Activated CD4-positive, alpha-beta T cell treated with anti-CD3 and anti-CD28 coated beads, Interleukin-2, amount 10 ng/mL, durations not matched to agents 24 days and 14 days (primary cell): ENCODE measurements at places on chromosomes 12 and 14. TPM values are rescaled to one million over a fixed set of nuclear protein-coding genes. Genes with fewer than 3 reads are reported as not detected.

DNA sequence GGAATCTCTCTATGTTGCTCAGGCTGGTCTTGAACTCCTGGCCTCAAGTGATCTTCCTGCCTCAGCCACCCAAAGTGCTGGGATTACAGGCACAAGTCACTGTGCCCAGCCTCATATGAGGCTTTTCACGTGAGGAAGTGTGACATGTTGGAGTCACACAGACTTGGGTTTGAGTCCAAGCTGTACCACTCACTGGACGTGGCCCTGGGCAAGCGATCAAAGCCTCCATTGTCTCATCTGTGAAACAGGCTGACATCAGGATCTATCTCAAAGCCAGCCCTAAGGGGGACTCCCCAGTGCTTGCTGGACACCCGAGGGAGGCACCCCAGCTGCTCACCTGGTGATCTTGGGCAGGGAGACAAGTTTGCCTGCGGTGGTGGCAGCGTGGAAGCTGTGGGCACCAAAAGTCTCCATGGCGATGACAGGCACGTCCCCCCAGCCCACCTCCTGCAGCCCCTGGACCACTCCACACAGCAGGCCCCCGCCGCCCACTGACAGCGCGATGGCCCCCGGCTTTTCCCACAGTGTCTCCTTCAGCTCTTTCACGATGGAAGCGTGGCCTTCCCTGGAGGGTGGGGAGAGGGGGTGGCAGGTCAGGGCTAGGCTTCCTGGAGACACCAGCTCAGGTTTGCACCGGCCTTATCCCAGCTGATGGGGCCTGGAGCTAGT is 6.7 kb downstream of the SDS start:
- H3K4me1 ChIP-seq = no peaks in the 10 kb centered on the region
- no peaks in the 10 kb centered on the region for H3K36me3 ChIP-seq
- DNase-seq = no peak
- H3K27ac ChIP-seq = no peak overlapping the region

DIABLO gene
- total RNA-seq = 59.4 and 61.0 TPM in 2 replicates

GRCh38 chr12:123029550-123029949 is 49.1 kb downstream of the ARL6IP4 start:
- H3K27me3 ChIP-seq = no peaks in the 10 kb centered on the region
- H3K36me3 ChIP-seq = peaks cover 11% of the 10 kb centered on the region
- H3K4me1 ChIP-seq = peaks cover 17% of the 10 kb centered on the region
- no peak overlapping the region for H3K27ac ChIP-seq
- no peak for DNase-seq

LTB4R gene
- total RNA-seq = 12.2 and 14.2 TPM in 2 replicates

SSTR1 gene
- total RNA-seq = not detected in 2 replicates

DNA sequence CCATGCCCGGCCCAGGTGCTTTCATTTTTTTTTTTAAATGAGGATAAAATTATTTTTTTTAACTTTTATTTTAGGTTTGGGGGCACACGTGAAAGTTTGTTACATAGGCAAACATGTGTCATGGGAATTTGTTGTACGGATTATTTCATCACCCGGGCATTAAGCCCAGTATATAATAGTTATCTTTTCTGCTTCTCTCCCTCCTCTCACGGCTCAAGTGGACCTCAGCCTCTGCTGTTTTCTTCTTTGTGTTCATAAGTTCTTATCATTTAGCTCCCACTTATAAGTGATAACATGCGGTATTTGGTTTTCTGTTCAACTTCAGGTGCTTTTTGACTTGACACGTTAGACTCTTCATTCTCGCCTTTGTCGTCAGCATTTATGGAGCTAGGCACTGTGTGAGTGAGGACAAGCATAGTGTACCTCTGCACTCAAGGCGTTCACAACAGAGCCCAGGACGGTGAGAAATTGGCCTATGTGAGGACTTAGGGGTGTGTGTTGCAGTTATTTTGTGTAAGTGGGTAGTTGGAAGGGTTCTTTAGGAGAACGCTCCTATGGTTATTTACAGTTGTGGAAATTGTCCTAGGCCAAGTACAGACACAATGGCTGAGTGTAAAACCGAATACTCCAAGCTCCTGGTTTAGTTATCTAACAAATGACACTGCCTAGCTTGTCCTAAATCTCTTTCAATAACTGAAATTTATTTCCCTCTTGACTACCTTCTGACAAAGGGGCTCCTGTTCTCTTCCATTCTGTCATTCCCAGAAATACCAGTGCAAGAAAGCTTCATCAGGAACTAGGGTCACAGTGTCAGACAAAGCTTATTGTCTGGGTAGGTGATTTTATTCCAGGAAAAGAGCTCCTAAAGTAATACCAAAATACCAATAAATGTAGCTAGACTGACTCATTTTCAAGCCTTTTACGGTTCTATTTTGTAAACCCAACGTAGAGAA is 200.5 kb upstream of the PRICKLE1 start:
- no peak overlapping the region for H3K27ac ChIP-seq
- H3K27me3 ChIP-seq = no peaks in the 10 kb centered on the region
- no peak overlapping the region for H3K4me3 ChIP-seq
- no peak for DNase-seq
- H3K36me3 ChIP-seq = no peaks in the 10 kb centered on the region

DNA sequence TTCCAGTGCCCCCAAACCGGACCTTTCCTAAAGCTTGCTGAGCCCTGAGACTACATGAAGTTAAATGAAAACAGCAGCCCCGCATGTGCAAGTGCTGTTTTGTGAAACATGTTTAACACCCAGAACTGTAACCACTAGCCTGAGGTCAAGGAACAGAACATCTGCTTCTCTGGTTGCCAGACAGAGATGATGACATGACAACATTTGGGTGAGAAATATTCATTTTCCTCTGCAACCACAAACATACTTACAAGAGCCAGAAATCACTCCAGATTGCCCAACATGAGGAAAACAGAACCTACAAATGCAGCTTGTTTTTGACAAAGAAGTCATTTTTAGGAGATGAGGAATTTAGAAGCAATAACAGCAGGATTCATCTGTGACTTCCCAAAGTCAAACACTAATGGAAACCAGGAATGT is 110.4 kb downstream of the BCAT1 start:
- H3K27ac ChIP-seq = peak overlapping the region; percentile 87
- peak overlapping the region; percentile 63 for H3K4me3 ChIP-seq
- DNase-seq = peak; percentile 76
- H3K27me3 ChIP-seq = no peaks in the 10 kb centered on the region
- peaks cover 19% of the 10 kb centered on the region for H3K36me3 ChIP-seq

DNA sequence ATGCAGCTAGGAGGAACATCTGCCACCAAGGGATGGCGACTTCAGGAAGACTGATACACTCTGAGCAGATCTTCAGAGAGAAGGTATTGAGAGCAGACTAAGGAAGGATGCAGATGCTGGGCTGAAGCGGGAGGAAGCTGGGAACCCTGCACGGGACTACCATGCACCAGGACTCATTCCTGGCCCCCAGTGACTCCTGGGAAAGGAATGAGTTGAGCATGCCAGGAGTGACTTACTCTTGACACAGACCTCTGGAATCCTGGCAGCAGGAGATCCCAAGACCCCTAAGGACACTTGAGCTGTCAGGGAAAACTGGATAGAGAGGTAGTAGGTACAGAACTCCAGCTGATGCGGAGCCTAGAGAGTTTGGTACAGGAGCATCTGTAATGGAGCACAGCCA is 336.1 kb downstream of the RPS29 start:
- no peaks in the 10 kb centered on the region for H3K27me3 ChIP-seq
- DNase-seq = no peak
- H3K27ac ChIP-seq = no peak overlapping the region
- H3K36me3 ChIP-seq = no peaks in the 10 kb centered on the region

- no peak for DNase-seq
- H3K4me3 ChIP-seq = peak overlapping the region; percentile 94
- peaks cover 1% of the 10 kb centered on the region for H3K36me3 ChIP-seq
- H3K27ac ChIP-seq = peak overlapping the region; percentile 91
- H3K27me3 ChIP-seq = peaks cover 20% of the 10 kb centered on the region
These were observed 1.6 kb downstream of the GABARAPL1 start for GRCh38 chr12:10214136-10214894.

TSPAN8 gene
- total RNA-seq = not detected in 2 replicates

GRCh38 chr12:13227191-13227590 is 30.7 kb downstream of the EMP1 start:
- no peak overlapping the region for H3K27ac ChIP-seq
- no peaks in the 10 kb centered on the region for H3K36me3 ChIP-seq
- H3K27me3 ChIP-seq = peaks cover 44% of the 10 kb centered on the region

DNA sequence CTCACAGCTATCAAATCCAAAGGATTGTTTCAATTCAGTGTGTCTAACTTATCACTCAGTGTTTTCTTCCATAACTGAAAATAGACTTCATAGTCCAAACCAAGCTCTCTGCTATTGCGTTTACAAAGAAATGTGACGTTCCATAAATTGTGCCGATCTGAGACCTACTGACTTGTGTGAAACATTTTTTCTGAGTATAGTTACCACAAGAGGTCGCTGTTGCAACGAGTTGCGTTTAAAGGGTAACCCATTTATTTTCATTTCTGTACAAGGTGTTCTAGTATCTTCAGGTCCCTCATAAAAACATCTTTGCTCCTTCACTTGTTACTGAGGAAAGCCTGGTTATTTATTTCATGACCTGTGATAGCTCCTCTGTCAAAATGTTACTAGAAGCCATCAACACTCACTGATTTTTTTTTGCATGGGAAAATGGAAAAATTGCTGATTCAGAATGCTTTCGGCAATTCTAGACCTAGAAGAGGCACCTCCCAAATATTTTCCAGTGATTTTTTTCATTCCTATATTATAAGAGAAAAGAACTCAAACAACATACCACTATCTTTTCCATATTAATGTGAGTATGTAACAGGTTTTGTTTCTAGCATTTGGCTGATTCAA is 60.9 kb upstream of the OR4E1 start:
- H3K36me3 ChIP-seq = no peaks in the 10 kb centered on the region
- peaks cover 31% of the 10 kb centered on the region for H3K27me3 ChIP-seq
- H3K4me3 ChIP-seq = peak overlapping the region; percentile 23
- peak; percentile 82 for DNase-seq
- no peak overlapping the region for H3K27ac ChIP-seq
- H3K4me1 ChIP-seq = peaks cover 7% of the 10 kb centered on the region
